Chondrocyte (in vitro differentiated cells): ENCODE measurements at places on chromosomes 3 and 15. TPM values are rescaled to one million over a fixed set of nuclear protein-coding genes. Genes with fewer than 3 reads are reported as not detected.

Gene TNFAIP8L3
- total RNA-seq, result 4.6 to 6.1 TPM (median 5.4 TPM) in 3 replicates

DNA sequence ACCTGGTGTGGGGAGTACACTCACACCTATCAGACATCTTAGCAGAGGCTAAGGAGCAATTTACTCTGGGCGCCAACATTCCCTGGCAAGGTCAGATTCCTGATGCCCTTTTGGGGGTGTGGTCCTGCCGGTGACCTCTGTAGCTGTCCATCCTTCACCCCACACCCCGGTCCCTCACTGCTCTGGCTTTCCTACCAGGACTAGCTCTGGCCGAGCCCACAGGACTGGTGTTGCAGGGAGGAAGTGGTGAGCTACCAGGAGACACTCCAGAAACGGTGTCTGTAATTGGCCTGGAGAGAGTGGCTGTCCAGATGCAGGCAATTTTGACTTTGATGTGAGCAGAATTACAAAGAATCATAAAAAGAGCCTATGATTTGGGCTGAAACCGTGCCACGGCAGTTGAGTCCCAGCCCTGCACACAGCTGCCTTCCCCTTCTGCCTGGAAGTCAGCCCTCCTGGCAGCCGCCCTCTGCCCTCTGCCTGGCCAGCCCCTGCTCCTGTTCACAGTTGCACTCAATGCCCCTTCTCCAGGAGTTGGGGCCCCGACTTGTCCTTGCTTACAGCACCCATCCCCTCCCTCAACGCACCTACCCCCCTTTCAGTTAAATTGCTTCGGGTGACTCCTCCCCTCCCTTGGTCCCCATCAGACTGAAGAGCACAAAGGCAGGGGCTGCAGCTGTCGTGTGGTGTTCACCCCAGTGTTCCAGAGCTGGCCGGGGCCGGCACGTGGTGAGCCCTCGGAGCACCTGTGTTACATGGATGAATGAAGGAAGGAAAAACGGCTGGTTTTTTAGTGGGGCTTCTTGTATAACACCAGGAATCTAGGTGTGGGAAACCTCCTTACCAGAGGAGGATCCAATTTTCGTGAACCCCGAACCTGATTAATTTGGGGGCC lies 80.2 kb upstream of the TPM1 start:
- no peak overlapping the region for H3K4me3 ChIP-seq
- DNase-seq, result no peak
- peaks cover 30% of the 10 kb centered on the region for H3K4me1 ChIP-seq
- no peaks in the 10 kb centered on the region for H3K36me3 ChIP-seq
- H3K27ac ChIP-seq, result no peak overlapping the region
- H3K27me3 ChIP-seq, result no peaks in the 10 kb centered on the region

DNA sequence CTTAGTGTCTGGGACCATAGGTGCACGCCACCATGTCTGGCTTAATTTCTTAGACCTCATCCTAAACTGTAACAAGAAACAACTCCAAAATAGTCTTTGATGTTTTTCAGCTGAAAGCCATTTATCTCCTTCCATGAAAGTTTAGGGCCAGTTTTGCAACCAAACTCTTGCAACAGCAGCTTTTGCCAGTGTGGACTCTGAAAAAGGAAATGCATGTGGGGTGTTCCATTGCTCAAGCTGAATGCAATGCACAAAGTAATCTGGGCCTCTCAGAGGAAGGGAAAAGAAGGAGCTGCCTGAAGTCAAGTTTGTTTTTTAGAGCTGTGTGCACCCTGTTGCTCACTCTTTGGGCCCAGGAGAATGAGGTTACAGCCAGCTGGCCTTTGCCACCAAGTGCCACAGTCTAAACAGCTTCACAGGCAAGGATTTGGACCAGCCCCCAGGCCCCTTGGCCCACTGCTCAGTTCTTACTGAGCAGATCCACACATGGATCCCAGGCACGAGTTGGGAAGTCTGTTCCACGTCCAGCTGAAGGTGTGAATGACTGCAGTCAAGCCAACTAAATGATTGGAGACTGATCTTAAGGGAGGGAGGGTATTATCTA lies 212.3 kb upstream of the LRRFIP2 start:
- DNase-seq, result no peak
- H3K27ac ChIP-seq, result no peak overlapping the region
- H3K4me3 ChIP-seq, result no peak overlapping the region
- no peaks in the 10 kb centered on the region for H3K27me3 ChIP-seq
- peaks cover 29% of the 10 kb centered on the region for H3K36me3 ChIP-seq

DNA sequence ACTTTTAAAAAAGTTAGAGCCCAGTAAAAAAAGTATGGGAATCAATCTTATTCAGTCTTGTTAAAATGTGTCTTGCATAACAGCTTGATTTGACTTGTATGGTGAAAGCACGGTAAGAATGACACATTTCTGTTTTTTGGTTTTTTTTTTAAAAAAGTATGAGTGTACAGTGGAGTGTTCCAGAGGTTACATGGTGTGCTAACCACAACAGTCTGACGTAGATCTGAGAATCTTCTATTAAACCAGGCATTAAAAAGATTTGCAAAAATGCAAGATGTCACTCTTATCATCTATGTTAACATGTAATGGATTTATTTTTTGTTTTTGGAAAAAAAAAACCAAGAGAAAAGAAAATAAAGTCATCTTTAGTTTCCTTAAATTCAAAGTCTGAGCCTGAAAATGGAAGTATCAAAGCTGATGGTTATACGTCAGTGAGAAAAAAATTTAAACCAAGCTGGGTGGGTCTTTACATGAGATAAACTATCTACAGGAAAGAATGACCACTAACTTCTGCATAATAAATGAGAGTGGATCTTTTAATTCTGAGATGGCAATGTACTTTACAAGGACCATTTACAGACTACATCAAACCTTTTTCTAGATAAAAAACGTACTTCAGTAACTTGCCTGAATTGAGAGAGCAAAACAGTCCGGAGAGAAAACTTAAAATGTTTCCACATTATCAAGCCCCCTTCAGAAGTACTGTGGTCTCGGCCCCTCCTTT lies 1.6 kb downstream of the GABPB1 start:
- H3K36me3 ChIP-seq, result peaks cover 10% of the 10 kb centered on the region
- DNase-seq, result no peak
- peak overlapping the region; percentile 100 for H3K27ac ChIP-seq
- H3K27me3 ChIP-seq, result no peaks in the 10 kb centered on the region
- H3K4me3 ChIP-seq, result peak overlapping the region; percentile 76

- peaks cover 51% of the 10 kb centered on the region for H3K4me1 ChIP-seq
- H3K27me3 ChIP-seq, result no peaks in the 10 kb centered on the region
- peak overlapping the region; percentile 97 for H3K27ac ChIP-seq
- peaks cover 26% of the 10 kb centered on the region for H3K36me3 ChIP-seq
- DNase-seq, result no peak
These were observed 19.5 kb downstream of the TKT start for GRCh38 chr3:53236112-53236841.
